ENCODE measurements at places on chromosomes 6 and 20.

GRCh38 chr6:90271831-90272230 lies 24.8 kb downstream of the BACH2 start:
- DNase-seq, result no peak

GRCh38 chr6:67345946-67346345 lies 1289.1 kb upstream of the ADGRB3 start:
- DNase-seq, result no peak

DNA sequence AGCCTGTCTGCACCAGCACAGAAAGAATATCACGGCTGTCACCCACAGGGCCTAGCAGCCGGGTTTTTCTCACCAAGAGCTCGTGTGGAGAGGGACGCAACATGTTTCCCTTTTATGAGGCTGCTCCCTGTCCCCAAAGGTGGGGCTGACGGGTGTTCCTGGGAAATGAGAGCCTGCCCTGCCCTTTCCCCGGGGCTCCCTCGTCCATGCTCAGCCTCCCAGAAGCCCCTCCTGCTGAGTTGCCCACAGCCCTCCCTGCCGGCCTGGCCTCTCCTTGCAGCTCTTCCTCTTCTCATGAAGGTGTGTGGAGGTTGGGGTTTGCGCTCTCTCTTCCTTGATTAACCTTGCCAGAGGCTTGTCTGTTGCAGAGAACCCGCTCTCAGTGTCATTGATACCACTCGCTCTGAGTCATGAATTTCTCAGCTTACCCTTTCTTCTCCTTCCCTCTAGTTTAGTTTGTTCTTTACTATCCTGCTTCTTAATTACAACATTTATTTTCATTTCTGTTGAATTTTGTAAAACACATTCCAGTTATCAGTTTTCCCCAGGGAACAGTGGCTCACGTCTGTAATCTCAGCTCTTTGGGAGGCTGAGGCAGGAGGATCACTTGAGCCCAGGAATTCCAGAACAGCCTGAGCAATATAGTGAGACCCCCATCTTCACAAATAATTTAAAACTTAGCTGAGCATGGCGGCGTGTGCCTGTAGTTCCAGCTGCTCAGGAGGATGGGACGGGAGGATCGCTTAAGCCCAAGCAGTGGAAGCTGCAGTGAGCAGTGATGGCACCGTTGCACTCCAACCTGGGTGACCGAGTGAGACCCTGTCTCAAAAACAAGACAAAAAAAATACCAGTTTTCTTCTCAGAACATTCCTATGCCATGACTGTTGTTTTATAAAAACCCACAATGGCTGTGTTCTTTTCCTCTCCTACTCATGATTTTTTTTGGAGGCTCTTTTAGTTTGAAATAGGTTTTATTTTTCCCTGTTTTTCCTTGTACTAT lies 103.8 kb downstream of the TMEM242 start:
- no peak for DNase-seq

DNA sequence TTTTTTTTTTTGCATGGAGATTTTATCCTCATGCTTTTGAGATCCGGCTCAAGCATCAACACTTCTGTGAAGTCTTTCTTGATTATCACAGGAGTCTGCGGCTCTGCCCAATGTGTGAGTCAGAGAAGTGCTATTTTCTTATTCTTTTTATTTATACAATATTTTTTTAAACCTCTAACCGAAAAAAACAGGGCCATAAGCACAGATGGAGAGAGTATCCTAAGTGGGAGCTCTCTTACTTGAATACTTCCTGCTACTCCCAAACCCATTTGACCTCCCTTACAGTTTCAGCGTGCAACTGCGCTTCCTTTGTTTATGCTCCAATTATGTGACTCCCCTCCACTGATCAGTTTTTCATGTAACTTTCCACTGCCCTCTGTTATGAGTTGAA lies 8.7 kb upstream of the ATXN1 start:
- DNase-seq, result no peak
